Thoracic aorta (tissue), 2 donors: ENCODE measurements at places on chromosomes 4 and X. TPM values are rescaled to one million over a fixed set of nuclear protein-coding genes. Genes with fewer than 3 reads are reported as not detected.

DNA sequence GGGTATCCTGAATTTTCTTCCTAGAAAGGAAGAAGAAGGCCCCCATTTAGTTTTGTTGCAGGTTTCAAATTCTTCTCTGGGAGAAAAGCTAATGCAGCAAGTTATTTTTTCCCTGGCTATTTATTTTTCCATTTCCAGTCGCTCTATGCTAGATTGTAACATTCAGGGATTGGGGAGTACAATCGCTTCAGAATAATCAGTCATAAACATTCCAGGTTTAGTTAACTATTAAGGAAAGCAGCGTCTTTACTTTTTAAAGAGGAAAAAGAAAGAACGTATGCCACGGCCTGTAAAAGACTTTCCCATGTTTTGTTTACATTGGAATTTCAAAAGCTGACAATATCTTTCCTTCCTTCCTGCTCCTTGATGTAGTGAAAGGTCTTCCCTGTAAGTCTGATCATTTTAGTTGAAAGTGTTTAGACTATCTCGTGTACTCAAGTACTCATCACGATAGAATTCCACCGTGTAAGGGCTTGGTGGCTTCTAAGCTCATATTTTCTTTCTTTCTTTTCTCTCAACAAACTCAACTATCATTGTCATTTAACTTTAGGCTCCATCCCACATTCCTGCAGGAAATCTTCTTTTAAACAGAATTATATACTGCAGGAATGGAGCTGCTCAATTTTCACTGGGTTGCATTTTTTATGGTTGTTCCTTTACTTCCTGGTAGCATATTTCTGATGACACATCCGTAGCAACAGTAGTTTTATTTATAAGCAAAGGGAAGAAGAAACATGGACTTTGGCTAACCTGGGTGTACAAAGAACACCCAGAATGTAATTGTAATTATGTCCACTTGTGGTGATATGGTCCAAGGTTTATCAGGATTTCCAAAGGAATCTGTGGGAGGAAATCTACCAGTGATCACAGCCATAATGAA lies 213.1 kb upstream of the FAT1 start:
- H3K4me3 ChIP-seq = peak overlapping the region; percentile 55
- H3K27ac ChIP-seq = peak overlapping the region; percentile 39
- peaks cover 17% of the 10 kb centered on the region for H3K4me1 ChIP-seq
- no peaks in the 10 kb centered on the region for H3K36me3 ChIP-seq
- DNase-seq = no peak

Gene PIN4
- total RNA-seq = 3.9 TPM

GRCh38 chrX:44088510-44089144 lies 115.4 kb upstream of the NDP start:
- no peaks in the 10 kb centered on the region for H3K4me1 ChIP-seq
- no peak overlapping the region for H3K27ac ChIP-seq
- no peak overlapping the region for H3K4me3 ChIP-seq
- H3K27me3 ChIP-seq = no peaks in the 10 kb centered on the region
- no peaks in the 10 kb centered on the region for H3K36me3 ChIP-seq

Gene PAGE5
- total RNA-seq = not detected

Gene SERTM2
- not detected for total RNA-seq

DNA sequence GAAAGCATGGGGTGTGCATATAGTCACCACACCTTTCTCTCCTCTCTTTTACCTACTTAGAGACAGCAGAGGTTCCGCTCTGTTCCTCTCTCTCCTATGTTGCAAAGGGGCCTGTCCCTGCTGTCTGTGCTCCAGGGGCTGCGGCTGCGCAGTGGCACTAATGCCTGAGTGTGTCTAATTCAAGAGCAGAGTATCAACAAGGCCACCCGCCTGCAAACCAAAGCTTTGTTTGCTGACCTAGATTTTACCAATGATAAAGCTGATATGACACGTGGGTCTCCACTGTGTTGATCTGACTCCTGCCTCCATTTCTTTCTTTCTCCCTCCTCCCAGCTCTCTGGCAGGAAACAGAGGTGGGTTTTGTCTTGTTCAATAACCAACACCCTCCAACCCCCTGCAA lies 74.9 kb downstream of the NSG1 start:
- H3K4me3 ChIP-seq = no peak overlapping the region
- no peak overlapping the region for H3K27ac ChIP-seq
- H3K4me1 ChIP-seq = no peaks in the 10 kb centered on the region

DNA sequence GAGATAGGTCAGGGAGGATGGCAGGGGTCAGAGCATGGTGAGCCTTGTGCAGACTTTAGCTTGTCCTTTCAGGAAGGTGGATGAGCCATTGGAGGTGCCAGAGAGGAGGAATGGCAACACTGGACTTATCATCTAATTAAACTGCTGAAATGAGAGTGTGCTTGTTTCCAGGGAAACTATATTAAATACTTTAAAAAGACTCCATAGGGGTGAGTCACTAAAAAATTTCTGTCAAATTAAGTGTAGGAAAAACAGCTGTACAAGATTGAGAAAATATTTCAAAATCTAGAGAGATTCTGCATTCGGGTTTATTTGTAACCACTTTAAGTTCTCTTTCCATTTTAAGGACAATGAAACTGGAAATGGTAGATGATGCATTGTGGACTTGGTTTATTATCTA lies 11.4 kb downstream of the FRAS1 start:
- no peak overlapping the region for H3K4me3 ChIP-seq
- H3K27me3 ChIP-seq = no peaks in the 10 kb centered on the region
- no peak for DNase-seq
- H3K27ac ChIP-seq = no peak overlapping the region

DNA sequence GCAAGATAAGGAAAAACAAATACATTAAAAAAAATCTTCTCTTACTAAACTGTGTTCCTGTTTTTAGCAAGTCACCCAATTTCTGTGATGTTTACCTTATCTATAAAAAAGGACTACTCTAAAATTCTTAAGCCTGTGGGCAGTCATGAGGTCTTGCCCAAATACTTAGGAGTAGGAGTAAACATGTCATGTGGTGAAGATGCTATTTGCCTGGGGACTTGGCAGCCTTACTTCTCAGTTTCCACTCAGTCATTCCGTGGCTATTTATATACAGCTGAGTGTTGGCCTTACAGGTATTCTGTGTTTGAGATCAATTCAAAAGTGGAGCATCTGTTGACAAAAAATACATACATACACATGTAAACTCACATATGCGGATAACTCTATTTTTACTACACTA lies 89.9 kb upstream of the TLR2 start:
- peak overlapping the region; percentile 46 for H3K27ac ChIP-seq
- H3K4me3 ChIP-seq = no peak overlapping the region
- H3K27me3 ChIP-seq = no peaks in the 10 kb centered on the region
- DNase-seq = no peak

Gene GRPR
- not detected for total RNA-seq

Gene GLRA3
- total RNA-seq = not detected

DNA sequence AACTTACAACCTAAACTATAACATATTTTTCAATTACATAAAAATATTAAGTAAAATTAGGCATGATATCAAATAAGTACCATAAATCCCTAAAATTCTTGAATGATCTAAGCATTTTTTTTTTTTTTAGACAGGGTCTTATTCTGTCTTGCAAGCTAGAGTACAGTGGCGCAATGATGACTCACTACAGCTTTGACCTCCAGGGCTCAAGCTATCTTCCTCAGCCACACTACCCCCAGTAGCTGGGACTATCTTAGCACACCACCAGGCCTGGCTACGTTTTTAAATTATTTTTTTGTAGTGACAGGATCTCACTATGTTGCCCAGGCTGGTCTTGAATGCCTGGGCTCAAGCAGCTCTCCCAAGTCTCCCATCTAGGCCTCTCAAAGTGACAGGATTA lies 1042.3 kb downstream of the FSTL5 start:
- DNase-seq = no peak
- no peak overlapping the region for H3K4me3 ChIP-seq
- H3K27me3 ChIP-seq = no peaks in the 10 kb centered on the region
- no peaks in the 10 kb centered on the region for H3K4me1 ChIP-seq
- no peaks in the 10 kb centered on the region for H3K36me3 ChIP-seq

Gene SORBS2
- total RNA-seq = 443 TPM

Gene CLDN34
- not detected for total RNA-seq

Gene TRIM2
- 41.3 TPM for total RNA-seq

DNA sequence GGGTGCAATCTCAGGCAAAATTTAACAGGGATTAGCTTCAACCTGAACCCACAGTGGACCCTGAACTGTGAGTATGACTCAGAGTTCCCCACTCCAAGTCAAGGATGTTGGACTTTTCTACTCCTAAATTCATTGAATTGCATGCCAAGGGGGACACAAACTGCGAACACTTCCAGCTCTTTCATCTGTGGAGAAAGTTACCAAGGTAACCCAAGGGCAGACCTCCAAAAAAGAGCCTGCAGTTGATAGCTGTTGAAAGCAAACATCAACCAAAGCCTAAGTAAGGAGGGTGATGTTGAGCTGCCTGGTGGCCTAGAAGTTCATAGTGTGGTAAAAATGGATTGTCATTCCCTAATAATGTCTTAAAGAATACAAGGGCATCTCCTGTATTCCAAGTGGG lies 1242.9 kb downstream of the C4orf33 start:
- H3K4me3 ChIP-seq = no peak overlapping the region
- H3K27me3 ChIP-seq = no peaks in the 10 kb centered on the region
- H3K36me3 ChIP-seq = no peaks in the 10 kb centered on the region
- H3K27ac ChIP-seq = no peak overlapping the region

DNA sequence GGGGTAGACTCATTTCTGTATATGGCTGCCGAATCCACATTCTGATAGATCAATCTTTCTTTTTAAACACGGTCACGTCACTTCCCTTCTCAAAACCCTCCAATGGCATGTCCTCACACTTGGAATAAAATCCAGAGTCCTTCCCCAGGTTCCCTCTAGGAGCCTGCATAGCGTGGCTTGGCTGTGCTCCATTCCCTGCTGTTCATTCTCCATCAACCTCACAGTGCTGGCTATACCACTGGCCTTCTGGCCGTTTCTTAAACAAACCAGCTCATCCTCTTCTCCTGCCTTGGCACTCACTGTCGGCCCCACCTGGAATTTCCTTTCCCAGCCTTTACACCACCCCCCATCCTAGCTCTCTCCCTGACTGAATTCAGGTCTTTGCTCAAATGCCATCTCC lies 77.1 kb downstream of the RBM47 start:
- H3K27me3 ChIP-seq = no peaks in the 10 kb centered on the region
- H3K4me3 ChIP-seq = no peak overlapping the region
- no peak overlapping the region for H3K27ac ChIP-seq
- no peaks in the 10 kb centered on the region for H3K36me3 ChIP-seq
- DNase-seq = no peak

GRCh38 chrX:87900320-87900908 lies 382.8 kb downstream of the KLHL4 start:
- DNase-seq = no peak
- H3K36me3 ChIP-seq = no peaks in the 10 kb centered on the region
- H3K27me3 ChIP-seq = no peaks in the 10 kb centered on the region

Gene CDKL2
- total RNA-seq = 3.1 TPM

DNA sequence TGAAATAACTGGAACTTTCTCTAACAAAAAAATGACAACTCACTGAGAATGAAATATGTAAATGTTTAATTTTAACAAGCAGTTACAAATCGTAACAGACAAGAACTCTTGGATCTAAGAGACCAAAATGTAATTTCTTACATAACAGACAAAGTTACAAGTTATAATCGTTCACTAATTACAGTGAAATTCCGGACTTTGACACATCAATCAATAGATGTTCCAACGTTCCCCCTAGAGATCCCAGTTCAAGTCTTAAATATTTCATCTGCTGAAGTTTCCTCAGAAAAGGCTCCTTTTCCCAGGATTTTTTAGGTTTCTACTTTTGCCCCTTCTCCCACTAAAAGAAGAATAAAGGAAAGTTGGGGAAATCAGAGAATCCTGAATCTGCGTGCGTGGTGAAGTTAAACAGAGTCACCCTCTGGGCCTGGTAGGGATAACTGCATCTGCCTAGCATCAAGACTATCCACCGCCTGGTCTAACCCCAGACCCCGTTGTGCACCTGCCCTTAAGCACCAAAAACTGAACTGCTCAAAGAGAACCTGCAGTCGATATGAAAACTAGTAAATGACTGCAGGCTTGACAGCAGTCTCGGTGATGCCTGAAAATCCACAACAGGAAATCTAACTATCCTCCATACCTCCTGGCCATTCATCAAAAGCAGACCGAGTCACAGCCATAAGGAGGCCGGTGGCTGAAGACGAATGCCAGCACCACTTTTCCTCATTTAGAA lies 2.3 kb downstream of the IRF2 start:
- H3K4me1 ChIP-seq = peaks cover 25% of the 10 kb centered on the region
- peak overlapping the region; percentile 97 for H3K27ac ChIP-seq
- H3K27me3 ChIP-seq = no peaks in the 10 kb centered on the region
- H3K36me3 ChIP-seq = no peaks in the 10 kb centered on the region
- DNase-seq = no peak

DNA sequence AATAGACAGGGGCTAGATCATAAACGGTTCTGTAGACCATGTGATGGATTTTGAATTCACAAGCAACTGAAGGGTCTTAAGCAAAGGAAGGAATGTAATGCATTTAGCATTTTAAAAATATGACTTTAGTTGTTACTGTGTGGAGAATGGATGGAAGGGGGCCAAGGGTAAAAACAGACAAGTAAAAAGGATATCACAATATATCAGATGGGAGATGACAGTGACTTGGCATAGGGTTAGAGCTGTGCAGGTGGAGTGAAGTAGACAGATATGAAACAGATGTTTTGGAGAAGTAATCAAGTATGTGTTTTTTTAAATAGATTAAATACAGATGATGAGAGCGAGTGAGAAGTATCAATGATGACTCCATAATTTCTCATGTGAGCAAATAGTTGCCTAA lies 1116.0 kb upstream of the TENM3 start:
- no peaks in the 10 kb centered on the region for H3K4me1 ChIP-seq
- DNase-seq = no peak
- no peak overlapping the region for H3K4me3 ChIP-seq
- no peak overlapping the region for H3K27ac ChIP-seq

DNA sequence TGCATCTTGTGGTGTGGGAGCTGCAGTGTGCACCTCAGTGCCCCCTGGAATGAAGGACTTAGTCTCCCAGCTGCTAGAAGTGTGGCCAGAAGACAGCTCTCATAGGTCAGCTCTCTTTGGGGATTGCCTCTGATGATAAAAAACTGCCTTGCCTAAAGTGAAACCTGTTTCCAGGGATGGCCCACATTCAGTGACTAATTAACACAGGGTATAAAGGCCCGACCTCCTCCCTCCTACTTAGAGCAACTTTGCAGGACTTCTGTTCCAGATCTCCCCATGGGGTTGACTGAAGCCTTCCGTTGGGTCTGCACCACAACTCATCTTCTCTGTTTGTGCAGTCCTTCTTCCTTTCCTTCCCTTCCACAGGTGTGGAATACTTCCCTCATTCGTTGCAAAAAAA lies 53.2 kb downstream of the SPINK2 start:
- no peaks in the 10 kb centered on the region for H3K4me1 ChIP-seq
- no peaks in the 10 kb centered on the region for H3K36me3 ChIP-seq
- DNase-seq = no peak
- H3K27ac ChIP-seq = no peak overlapping the region

- H3K36me3 ChIP-seq = peaks cover 18% of the 10 kb centered on the region
- H3K4me1 ChIP-seq = peaks cover 31% of the 10 kb centered on the region
- peak overlapping the region; percentile 13 for H3K4me3 ChIP-seq
- DNase-seq = no peak
Observed at GRCh38 chr4:8472689-8473197, 32.2 kb downstream of the TRMT44 start.

- no peaks in the 10 kb centered on the region for H3K36me3 ChIP-seq
- DNase-seq = no peak
- no peak overlapping the region for H3K4me3 ChIP-seq
- no peaks in the 10 kb centered on the region for H3K4me1 ChIP-seq
Observed at GRCh38 chr4:34245276-34245675, 1999.0 kb downstream of the ARAP2 start.

GRCh38 chr4:140108713-140109230 lies 45.2 kb downstream of the MAML3 start:
- no peak overlapping the region for H3K27ac ChIP-seq
- H3K36me3 ChIP-seq = no peaks in the 10 kb centered on the region
- H3K27me3 ChIP-seq = no peaks in the 10 kb centered on the region
- no peaks in the 10 kb centered on the region for H3K4me1 ChIP-seq
- no peak overlapping the region for H3K4me3 ChIP-seq
- DNase-seq = no peak

Gene LNX1
- total RNA-seq = 12.6 TPM
